Activated naive CD4-positive, alpha-beta T cell treated with anti-CD3 and anti-CD28 coated beads, Interleukin-2, amount 50 U/mL, for 16 hours (primary cell): ENCODE measurements at places on chromosomes 6 and 20.

DNA sequence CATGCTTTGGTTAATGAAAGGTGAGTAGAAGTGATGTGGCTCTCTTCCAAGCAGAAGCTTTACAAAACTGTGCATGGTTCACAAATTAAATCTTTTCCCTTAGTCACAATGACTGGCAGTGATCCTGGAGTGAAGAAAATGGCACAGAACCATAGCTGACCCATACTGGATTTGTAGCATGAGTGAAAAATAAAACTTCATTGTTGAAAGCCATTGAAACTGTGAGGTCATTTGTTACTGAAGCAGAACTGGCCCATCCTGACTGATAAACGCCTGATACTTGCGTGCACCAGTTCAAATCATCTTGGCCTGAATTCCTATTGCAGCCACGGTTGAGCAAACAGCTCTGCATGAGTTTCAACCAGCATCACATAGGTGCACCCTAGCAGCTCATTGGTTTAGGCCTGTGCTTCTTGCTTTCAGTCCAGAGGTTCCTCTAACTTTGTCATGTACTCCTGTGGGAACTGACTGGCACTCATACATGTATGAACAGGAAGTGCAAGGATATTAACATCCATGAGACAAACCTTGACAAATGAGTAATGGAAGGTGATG is 40.5 kb downstream of the SAMD5 start:
- DNase-seq: no peak

- no peak for DNase-seq
Observed at GRCh38 chr6:82013561-82014530, 233.7 kb downstream of the IBTK start.

GRCh38 chr6:82385102-82385501 is 21.5 kb downstream of the TPBG start:
- no peak for DNase-seq

GRCh38 chr6:53532942-53533341 is 12.0 kb downstream of the GCLC start:
- DNase-seq: no peak

DNA sequence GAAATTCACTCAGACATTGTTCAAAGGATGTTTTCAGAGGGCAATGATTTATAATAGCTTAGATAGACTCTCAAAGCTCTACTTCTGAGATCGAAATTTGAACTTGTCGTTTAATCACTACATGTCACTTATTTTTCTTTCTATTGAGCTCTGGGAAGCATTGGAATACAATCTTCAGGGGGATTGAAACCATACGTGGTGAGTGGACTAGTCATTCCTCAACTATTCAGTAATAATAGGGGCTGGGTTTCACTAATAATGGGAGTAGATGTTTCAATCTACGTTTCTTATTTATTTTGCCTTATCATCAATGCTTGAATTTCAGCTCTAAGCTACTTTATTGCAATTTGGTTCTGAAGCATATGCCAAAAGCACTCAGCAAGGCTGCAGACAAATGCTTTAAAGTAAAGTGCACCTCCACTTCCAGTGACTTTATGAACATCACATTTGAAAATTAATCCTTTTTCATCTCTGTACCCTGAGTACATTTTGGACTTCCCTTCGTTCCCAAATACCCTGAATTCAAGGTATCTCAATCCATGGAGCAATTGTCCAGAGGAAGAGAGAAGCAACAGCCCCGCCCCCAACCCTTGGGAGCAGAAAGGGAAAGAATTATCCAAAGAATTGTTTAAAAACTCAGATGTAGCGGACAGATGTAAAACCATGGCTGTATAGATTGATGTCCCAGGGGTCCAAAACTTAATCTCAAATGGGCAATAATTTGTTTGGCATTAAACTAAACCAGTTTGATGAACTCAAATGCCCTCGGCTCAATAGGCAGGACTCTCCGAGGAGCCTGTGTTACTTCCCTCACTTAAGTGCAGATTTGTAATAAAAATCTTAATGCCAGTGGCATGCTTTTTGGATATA is 68.1 kb downstream of the HFE start:
- no peak for DNase-seq

DNA sequence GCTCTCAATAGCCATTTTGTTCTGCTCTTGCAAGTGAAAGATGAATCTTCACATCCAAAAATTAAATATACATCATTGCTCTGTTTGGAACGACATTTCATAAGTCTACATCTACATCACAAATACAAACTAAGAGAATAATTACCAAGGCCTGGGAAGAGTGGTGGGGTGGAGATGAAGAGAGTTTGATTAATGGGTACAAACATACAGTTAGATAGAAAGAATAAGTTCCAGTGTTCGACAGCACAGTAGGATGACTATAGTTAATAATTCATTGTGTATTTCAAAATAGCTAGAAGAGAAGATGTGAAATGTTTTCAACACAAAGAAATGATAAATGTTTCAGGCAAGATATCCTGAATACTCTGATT is 38.0 kb upstream of the CAP2 start:
- no peak for DNase-seq

DNA sequence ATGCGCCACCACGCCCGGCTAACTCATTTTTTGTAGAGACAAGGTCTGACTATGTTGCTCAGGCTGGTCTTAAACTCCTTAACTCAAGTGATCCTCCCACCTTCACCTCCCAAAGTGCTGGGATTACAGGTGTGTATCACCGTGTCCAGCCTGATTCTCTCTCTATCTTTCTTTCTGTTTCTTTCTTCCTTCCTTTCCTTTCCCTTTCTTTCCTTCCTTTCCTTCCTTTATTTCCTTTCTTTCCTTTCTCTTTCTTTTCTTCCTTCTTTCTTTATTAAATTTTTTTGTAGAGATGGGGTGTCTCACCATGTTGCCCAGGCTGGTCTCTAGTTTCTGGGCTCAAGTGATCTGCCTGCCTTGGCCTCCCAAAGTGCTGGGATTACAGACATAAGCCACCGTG is 38.7 kb upstream of the MTHFD1L start:
- no peak for DNase-seq

- no peak for DNase-seq
Observed at GRCh38 chr6:160733050-160733646, 31.1 kb downstream of the PLG start.
